ENCODE measurements at places on chromosomes 12 and 14.

- no peak for DNase-seq
Measured at GRCh38 chr12:15534322-15534721, 212.0 kb downstream of the PTPRO start.

- DNase-seq, result no peak
Measured at GRCh38 chr12:81992461-81992860, 233.3 kb upstream of the PPFIA2 start.

GRCh38 chr12:21718944-21719650 is 55.4 kb downstream of the KCNJ8 start:
- no peak for DNase-seq

DNA sequence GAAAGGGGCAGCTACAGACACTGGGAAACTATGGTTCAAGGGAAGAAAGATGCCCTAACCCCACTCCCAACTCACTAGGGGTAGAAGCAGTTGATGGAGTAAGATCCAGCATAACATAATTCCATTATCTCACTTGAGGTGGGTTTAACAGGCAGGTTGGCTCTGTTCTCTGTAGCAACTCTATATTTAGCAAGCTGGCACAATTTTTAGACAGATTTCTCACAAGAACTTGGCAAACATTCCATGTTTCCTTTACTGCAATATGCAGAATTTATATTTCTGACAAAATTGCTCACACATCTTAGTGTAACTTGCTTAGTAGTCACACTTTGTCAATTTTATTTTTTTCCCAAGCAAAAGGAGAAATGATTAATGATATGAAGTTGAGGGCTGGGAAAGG is 475.4 kb downstream of the RMST start:
- no peak for DNase-seq

GRCh38 chr12:60257063-60257462 is 661.2 kb downstream of the SLC16A7 start:
- DNase-seq, result no peak

DNA sequence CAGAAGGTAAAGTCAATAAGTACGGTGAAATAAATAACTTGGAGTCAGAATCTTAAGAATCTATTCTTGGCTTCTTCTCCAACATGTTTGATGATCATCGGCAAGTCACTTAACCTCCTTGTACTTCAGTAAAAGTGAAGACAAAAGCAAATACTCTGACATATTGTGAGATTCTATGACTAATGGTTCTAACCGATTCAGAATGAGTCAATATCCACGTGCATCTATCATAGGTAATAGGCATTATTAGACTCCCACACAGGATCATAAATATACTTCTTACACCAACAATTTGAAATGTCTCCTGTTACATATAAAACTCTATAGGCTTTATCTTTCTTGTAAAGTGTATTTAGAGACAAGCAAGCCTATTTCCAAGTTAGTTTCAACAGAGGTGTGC is 144.4 kb upstream of the ATXN7L3B start:
- no peak for DNase-seq

- no peak for DNase-seq
Measured at GRCh38 chr12:120466560-120467315, 2.8 kb downstream of the SRSF9 start.

- DNase-seq, result no peak
Measured at GRCh38 chr12:29051221-29051620, 97.9 kb upstream of the FAR2 start.

DNA sequence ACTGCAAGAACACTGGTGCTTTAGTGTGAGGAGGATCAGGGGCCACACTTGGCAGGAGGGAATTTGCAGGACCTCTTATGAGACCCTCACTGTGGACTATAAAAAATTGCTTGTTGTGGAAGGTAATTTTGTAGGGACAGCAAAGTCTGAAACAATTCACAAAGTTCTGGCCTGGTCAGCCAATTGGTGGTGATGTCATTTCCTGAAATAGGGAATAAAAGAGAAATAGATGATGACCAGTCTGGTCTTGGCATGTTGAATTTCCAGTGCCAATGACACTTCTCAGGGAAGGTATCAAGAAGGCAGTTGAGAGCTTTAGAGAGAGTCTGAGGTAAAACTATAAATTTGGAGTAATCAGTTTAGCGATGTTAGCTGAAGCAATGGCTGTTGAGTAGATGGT is 129.3 kb upstream of the LMNTD1 start:
- no peak for DNase-seq

DNA sequence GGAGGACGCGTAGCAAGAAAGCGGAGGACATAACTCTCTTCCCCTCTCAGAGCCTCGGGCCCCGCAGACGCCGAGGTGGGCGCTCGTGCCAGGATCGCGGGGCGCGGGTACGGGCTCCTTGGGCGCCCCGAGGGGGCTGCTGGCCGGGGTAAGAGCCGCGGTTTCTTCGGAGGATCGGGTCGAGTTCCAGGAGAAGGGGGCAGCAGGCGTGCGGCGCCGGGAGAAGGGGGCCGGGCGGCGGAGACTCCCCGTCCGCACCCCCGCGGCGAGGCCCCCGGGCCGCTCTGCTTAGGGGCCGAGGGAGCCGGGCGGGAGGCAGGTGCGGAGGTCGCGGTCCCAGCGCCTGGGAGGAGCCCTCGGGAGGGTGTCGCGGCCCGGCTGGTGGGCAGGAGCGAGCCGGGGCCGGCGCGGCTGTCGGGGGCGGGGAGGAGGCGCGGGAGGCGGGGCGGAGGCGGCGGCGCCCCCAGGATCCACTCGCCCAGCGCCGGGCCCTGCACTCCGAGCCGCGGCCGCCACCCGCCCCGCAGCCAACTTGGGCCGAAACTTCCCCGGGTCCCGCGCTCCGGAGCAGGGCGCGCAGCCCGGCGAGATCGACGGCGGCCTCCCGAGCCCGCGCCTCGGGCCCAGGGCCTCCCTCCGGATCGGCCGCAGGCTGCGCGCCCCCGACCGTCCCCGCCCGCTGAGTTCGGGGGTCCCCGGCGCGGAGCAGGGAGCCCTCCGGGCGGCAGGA is 64.4 kb downstream of the FBXL14 start:
- no peak for DNase-seq
